ENCODE measurements at places on chromosomes 13 and 19. TPM values are rescaled to one million over a fixed set of nuclear protein-coding genes. Genes with fewer than 3 reads are reported as not detected.

OR7D2 gene
- not detected for total RNA-seq

PRR36 gene
- not detected for total RNA-seq

KIRREL2 gene
- not detected for total RNA-seq

MUC16 gene
- total RNA-seq, result not detected
